Naive thymus-derived CD4-positive, alpha-beta T cell (primary cell): ENCODE measurements at places on chromosomes 16 and 17.

GRCh38 chr16:14017886-14018285 lies 53.2 kb upstream of the MRTFB start:
- DNase-seq: no peak

- DNase-seq: no peak
Observed at GRCh38 chr16:9793623-9794022, 388.6 kb downstream of the GRIN2A start.

DNA sequence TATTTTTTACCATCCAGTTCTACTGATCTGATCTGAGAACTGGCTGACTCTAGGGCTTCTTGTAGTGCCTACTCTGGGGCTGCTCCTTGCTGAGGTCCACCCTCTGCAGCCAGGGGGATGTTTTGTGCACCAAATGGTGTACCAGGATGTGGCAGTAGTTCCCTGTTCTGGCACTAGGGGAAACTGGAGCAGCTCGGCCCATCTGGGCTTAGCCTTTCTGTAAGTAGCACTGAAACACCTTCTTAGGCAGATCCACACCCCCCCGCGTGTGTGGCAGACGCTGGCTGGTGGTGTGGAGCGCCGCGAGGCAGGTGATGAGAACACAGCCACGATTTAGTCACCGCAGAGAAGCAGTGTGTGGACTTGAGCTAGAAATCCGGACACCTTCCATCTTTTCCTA lies 17.0 kb downstream of the DUSP14 start:
- no peak for DNase-seq

- no peak for DNase-seq
Observed at GRCh38 chr16:11986521-11987057, 10.1 kb downstream of the SNX29 start.
